ENCODE measurements at places on chromosomes 11 and 22.

DNA sequence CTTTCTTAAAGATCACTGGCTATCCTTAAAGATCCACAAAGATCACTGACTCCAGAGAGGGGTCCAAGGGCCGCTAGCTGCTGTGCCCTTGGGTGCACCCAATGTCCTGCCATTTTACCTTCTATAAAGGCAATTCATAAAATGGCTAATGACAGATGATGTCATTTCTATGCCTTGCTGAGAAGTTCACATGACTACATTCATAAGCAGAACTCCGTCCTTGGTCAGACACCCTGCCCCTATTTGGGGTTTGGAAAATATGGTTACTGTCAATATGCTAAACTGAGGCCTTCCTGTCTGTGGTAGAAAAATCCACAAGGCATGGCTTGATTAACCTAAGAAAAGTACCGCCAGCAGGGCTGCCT lies 60.9 kb upstream of the BMAL1 start:
- DNase-seq: no peak

- DNase-seq: no peak
Observed at GRCh38 chr11:125110506-125110905, 920 bp downstream of the TMEM218 start.

DNA sequence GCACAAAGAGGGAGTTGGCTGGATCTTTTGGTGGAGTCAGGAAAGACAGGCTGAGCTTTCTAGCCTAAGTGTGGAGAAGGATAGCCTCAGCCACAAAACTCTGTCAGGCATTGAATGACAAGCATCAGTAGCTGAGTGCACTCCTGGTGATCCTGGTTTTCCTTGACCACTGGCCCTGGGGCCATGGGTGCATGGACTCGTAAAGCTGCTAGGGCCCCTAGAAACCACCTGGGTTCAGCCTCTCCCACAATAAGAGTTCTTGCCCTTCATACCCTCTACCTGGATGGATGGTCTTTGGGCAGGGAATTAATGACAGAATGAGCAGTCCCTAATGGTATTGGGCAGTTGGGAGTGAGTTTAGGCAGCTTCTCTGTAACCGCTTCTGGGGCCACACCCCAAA lies 22.9 kb downstream of the TUB start:
- DNase-seq: no peak

DNA sequence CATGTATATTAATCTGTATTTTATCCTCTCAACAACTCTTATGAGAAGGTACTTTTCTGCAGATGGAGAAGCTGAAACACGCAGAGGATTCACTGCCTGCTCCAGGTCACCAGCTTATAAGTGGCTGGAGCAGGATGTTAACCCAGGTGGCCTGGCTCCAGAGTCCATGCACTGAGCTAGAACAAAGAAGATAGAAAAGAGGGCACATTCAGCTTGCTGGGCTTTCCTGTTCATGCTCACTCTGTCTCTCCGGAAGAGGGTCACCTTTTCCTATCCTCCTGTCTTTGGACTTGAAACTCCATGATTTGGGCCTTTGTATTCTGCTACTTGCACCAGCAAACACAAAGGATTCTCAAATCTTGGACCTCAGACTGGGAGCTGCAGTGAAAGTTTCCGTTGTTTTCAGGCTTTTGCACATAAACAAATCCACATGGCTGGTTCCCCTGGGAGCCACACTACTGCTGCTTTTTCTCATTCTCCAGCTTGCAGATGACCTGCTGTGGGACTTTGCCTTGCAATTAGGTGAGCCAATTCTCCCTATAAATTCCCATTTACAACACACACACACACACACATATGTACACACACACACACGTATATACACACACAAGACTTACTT lies 117.3 kb upstream of the GRK3 start:
- peak; percentile 40 for DNase-seq
